ENCODE measurements at places on chromosomes 7 and 10.

- no peaks in the 10 kb centered on the region for H3K4me1 ChIP-seq
- peaks cover 27% of the 10 kb centered on the region for H3K36me3 ChIP-seq
- H3K27me3 ChIP-seq, result no peaks in the 10 kb centered on the region
- no peak overlapping the region for H3K27ac ChIP-seq
Observed at GRCh38 chr7:149547126-149547525, 49.5 kb upstream of the ZNF746 start.

DNA sequence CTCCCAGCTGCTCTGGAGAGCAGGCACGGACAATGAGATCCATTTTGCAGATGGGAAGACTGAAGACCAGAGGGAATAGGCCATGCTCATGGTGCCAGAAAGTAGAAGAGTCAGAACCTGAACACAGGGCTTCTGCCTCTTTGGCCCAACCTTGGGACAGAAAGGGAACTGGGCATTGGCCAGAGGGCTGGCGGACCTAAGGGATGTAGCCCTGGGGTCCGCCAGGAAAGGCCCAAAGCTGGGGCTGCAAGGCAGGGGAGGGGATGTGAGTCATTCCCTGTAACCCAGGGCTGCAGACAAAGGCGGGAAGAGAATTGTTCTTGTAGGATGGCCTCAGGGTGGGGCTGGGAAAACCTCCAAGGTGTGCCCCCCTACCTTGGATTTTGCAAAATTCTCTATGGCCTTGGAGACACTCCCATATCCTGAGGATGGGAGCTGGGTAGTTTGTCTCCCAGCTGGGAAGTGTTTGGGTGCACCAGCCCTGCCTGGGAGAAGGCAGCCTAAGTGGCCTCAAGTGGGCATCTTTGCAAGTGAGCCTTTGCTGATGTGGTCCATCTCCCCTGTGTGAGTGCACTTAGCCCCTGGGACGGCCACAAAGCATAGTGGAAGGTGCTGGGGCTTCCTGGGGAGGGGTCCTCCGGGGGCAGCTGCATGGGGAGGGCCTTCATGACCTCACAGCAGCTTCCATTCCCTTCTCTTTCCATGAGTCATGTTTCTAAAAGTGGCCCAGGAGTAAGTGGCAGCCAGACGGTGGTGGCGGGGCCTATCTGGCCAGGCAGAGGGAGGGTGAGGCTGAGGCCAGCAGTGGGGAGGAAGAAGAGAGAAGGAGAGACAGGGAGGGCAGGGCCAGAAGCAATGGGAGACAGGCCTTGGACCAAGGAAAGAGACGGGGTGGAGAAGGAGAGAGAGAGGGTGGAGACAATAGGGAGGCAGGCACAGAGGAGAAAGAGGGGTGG lies 9.2 kb downstream of the AQP1 start:
- H3K27me3 ChIP-seq, result no peaks in the 10 kb centered on the region
- DNase-seq, result peak; percentile 47
- H3K4me1 ChIP-seq, result peaks cover 6% of the 10 kb centered on the region
- H3K4me3 ChIP-seq, result no peak overlapping the region
- H3K27ac ChIP-seq, result peak overlapping the region; percentile 8
- H3K36me3 ChIP-seq, result no peaks in the 10 kb centered on the region

GRCh38 chr7:106749165-106749564 lies 88.2 kb upstream of the CCDC71L start:
- no peak for DNase-seq
- no peak overlapping the region for H3K4me3 ChIP-seq
- H3K36me3 ChIP-seq, result no peaks in the 10 kb centered on the region
- H3K4me1 ChIP-seq, result no peaks in the 10 kb centered on the region

GRCh38 chr7:41955893-41956675 lies 253.2 kb upstream of the INHBA start:
- DNase-seq, result peak; percentile 95
- H3K4me3 ChIP-seq, result no peak overlapping the region
- peaks cover 11% of the 10 kb centered on the region for H3K4me1 ChIP-seq
- H3K27me3 ChIP-seq, result no peaks in the 10 kb centered on the region
- H3K36me3 ChIP-seq, result no peaks in the 10 kb centered on the region

DNA sequence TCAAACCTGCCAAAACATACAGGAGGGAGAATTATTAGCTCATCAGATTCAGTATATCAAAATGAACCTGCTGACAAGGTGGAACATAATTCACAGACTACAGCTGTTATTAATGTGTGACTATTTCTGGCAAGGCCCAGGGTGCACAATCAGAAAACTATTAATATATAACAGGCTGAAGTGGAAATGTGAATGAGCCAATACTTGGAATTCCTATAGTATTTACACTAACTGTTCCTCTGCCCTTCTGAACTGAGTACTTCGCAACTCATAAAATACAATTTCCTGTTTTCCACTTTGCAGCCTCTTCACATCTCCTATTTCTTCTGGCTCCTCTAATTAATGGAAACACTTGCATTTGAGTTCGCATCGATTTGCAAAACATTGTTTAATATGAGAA lies 330.8 kb downstream of the DPP6 start:
- no peaks in the 10 kb centered on the region for H3K4me1 ChIP-seq
- no peak overlapping the region for H3K4me3 ChIP-seq
- H3K27ac ChIP-seq, result no peak overlapping the region
- H3K36me3 ChIP-seq, result no peaks in the 10 kb centered on the region

- no peak overlapping the region for H3K4me3 ChIP-seq
- peaks cover 7% of the 10 kb centered on the region for H3K4me1 ChIP-seq
- H3K36me3 ChIP-seq, result no peaks in the 10 kb centered on the region
- H3K27ac ChIP-seq, result no peak overlapping the region
- H3K27me3 ChIP-seq, result no peaks in the 10 kb centered on the region
- no peak for DNase-seq
Observed at GRCh38 chr7:37718585-37718984, 35.0 kb downstream of the GPR141 start.

GRCh38 chr10:102780527-102780808 lies 36.7 kb downstream of the WBP1L start:
- H3K4me1 ChIP-seq, result peaks cover 77% of the 10 kb centered on the region
- H3K27me3 ChIP-seq, result no peaks in the 10 kb centered on the region
- H3K4me3 ChIP-seq, result no peak overlapping the region

DNA sequence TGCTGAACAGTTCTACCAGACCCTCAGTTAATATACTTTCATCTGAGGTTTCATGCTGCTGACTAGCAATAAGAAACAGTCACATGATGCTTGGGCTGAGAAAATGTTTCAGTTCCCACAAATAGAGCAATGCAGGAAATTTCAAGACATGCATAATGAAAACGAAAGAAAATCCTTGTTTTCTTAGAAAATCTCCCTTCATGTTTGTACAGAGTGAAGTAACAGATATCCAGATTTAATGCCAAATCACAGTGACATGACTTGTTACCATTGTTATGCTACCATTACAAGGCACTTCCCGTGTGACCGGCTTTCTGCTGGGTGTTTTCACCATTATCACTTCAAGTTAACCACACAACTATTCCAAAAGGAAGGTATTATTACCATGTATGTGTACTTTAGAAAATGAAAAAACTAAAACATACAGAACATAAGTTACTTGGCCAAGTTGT lies 121.7 kb downstream of the DOCK4 start:
- no peak overlapping the region for H3K4me3 ChIP-seq
- peaks cover 15% of the 10 kb centered on the region for H3K4me1 ChIP-seq
- H3K36me3 ChIP-seq, result no peaks in the 10 kb centered on the region
- no peak overlapping the region for H3K27ac ChIP-seq

GRCh38 chr10:11148142-11149028 lies 130.7 kb downstream of the CELF2 start:
- no peaks in the 10 kb centered on the region for H3K36me3 ChIP-seq
- H3K4me1 ChIP-seq, result no peaks in the 10 kb centered on the region
- no peak overlapping the region for H3K27ac ChIP-seq
- no peaks in the 10 kb centered on the region for H3K27me3 ChIP-seq

DNA sequence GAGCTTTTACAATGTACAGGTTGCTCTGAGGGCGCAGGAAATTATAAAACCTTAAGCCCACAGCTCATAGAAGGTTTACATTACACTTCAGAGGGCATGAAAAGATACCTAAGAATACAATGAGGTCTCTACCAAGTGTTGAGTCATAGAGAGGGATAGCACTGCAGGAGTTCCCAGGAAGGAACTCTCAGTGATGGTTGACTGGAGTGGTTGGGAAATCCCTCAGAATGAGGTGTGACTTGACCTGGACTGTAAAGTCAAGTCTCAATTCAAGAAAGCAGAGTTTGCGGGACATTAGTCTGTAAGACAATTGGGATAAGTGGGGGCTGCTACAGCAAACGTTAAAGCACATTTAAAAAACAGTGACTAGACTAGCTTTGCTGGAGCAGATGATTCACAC lies 21.9 kb downstream of the TNKS2 start:
- peaks cover 90% of the 10 kb centered on the region for H3K36me3 ChIP-seq
- no peaks in the 10 kb centered on the region for H3K4me1 ChIP-seq
- no peak overlapping the region for H3K4me3 ChIP-seq

DNA sequence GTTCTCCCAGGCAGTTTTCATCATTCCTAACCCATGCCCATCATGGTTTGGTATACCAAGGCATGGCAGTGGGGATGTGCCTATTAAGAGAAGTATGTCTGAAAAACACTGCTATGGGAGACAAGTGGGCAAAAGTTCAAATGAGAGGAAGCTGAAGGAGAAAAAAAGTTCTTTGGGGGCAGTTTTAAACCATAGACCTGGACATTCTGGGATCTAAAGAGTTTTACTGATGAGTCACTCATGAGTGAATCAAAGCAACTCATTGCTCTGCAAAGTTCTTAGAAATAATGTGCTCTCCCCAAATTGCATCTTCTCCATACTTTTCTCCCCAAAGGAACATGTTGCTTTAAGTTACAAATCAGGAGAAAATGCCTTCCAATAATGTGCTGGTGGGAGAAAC lies 256.9 kb upstream of the MTPN start:
- H3K36me3 ChIP-seq, result no peaks in the 10 kb centered on the region
- peaks cover 8% of the 10 kb centered on the region for H3K27me3 ChIP-seq
- no peak for DNase-seq
- H3K4me1 ChIP-seq, result no peaks in the 10 kb centered on the region
- no peak overlapping the region for H3K27ac ChIP-seq

GRCh38 chr7:38806912-38807311 lies 102.1 kb downstream of the VPS41 start:
- H3K4me3 ChIP-seq, result no peak overlapping the region
- DNase-seq, result no peak
- H3K4me1 ChIP-seq, result no peaks in the 10 kb centered on the region
- no peak overlapping the region for H3K27ac ChIP-seq
- H3K27me3 ChIP-seq, result no peaks in the 10 kb centered on the region
- H3K36me3 ChIP-seq, result no peaks in the 10 kb centered on the region

GRCh38 chr7:87322912-87323311 lies 22.6 kb upstream of the CROT start:
- H3K4me1 ChIP-seq, result peaks cover 11% of the 10 kb centered on the region
- H3K27me3 ChIP-seq, result no peaks in the 10 kb centered on the region
- H3K27ac ChIP-seq, result no peak overlapping the region
- no peak overlapping the region for H3K4me3 ChIP-seq
- no peaks in the 10 kb centered on the region for H3K36me3 ChIP-seq
- no peak for DNase-seq

- H3K36me3 ChIP-seq, result no peaks in the 10 kb centered on the region
- H3K4me1 ChIP-seq, result no peaks in the 10 kb centered on the region
- no peaks in the 10 kb centered on the region for H3K27me3 ChIP-seq
Observed at GRCh38 chr10:28737096-28737495, 59.8 kb downstream of the BAMBI start.

GRCh38 chr7:107201795-107202450 lies 33.1 kb downstream of the HBP1 start:
- H3K4me3 ChIP-seq, result no peak overlapping the region
- H3K27me3 ChIP-seq, result no peaks in the 10 kb centered on the region
- H3K4me1 ChIP-seq, result no peaks in the 10 kb centered on the region
- H3K27ac ChIP-seq, result no peak overlapping the region
- DNase-seq, result no peak

DNA sequence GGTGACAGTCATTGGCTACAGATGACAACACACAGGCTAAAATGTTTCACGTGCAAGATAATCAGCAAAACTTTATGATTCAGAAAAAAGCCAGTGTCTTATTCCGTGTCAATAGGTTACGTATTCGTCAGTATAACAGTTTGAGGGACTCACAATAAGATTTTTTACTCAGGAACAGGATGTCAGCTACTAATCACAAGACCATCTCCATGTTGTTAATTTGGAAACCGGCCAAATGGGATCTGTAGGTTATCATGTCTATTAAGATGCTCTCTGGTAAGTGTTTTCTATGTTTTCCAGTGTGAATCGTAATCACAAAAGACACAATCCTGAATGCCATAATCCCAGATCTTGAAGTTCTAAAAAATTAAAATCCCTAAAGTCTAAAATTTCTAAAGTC lies 197.3 kb downstream of the ETV1 start:
- H3K36me3 ChIP-seq, result no peaks in the 10 kb centered on the region
- H3K4me1 ChIP-seq, result no peaks in the 10 kb centered on the region
- H3K4me3 ChIP-seq, result no peak overlapping the region
- no peak overlapping the region for H3K27ac ChIP-seq

GRCh38 chr7:132846086-132846485 lies 235.8 kb downstream of the CHCHD3 start:
- no peak for DNase-seq
- H3K27ac ChIP-seq, result no peak overlapping the region
- H3K4me3 ChIP-seq, result no peak overlapping the region
- no peaks in the 10 kb centered on the region for H3K36me3 ChIP-seq

- no peak for DNase-seq
- no peak overlapping the region for H3K27ac ChIP-seq
- no peaks in the 10 kb centered on the region for H3K36me3 ChIP-seq
- H3K27me3 ChIP-seq, result peaks cover 2% of the 10 kb centered on the region
- H3K4me1 ChIP-seq, result no peaks in the 10 kb centered on the region
- H3K4me3 ChIP-seq, result no peak overlapping the region
Observed at GRCh38 chr7:85320699-85321476, 134.0 kb upstream of the SEMA3D start.

DNA sequence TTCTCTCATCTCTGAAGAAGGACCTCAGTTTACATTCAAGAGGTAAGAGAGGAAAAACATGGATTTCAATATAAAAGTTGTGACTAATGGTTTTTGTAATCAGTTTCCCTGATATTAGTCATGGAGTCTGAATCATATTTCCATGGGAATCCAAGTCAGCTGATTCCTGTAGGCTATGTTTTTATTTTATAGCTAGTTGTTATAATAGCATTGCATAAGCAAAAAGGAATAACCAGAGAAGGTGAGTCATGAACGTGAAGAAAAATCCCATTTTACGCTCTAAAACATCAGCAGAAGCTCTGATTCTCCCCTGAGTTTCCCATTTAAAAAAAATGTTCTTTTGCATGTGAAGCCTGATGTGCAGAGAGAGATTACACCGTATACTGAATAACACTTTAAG lies 299.3 kb downstream of the SFMBT2 start:
- no peak overlapping the region for H3K4me3 ChIP-seq
- no peaks in the 10 kb centered on the region for H3K36me3 ChIP-seq
- H3K27ac ChIP-seq, result peak overlapping the region; percentile 15
- no peaks in the 10 kb centered on the region for H3K27me3 ChIP-seq
- H3K4me1 ChIP-seq, result peaks cover 7% of the 10 kb centered on the region
- no peak for DNase-seq

GRCh38 chr10:88042160-88043100 lies 179.0 kb downstream of the PTEN start:
- peaks cover 12% of the 10 kb centered on the region for H3K4me1 ChIP-seq
- no peak overlapping the region for H3K4me3 ChIP-seq
- peak overlapping the region; percentile 24 for H3K27ac ChIP-seq
- no peaks in the 10 kb centered on the region for H3K27me3 ChIP-seq
- H3K36me3 ChIP-seq, result no peaks in the 10 kb centered on the region

- DNase-seq, result no peak
- no peaks in the 10 kb centered on the region for H3K4me1 ChIP-seq
- H3K27ac ChIP-seq, result no peak overlapping the region
- H3K36me3 ChIP-seq, result no peaks in the 10 kb centered on the region
- no peak overlapping the region for H3K4me3 ChIP-seq
Observed at GRCh38 chr10:126854726-126855495, 50.3 kb upstream of the DOCK1 start.

- peak overlapping the region; percentile 92 for H3K27ac ChIP-seq
- no peaks in the 10 kb centered on the region for H3K27me3 ChIP-seq
- H3K36me3 ChIP-seq, result peaks cover 16% of the 10 kb centered on the region
- H3K4me3 ChIP-seq, result no peak overlapping the region
- no peak for DNase-seq
Observed at GRCh38 chr7:137992550-137993394, 9.1 kb downstream of the CREB3L2 start.
